ENCODE measurements at places on chromosomes 13 and 19.

DNA sequence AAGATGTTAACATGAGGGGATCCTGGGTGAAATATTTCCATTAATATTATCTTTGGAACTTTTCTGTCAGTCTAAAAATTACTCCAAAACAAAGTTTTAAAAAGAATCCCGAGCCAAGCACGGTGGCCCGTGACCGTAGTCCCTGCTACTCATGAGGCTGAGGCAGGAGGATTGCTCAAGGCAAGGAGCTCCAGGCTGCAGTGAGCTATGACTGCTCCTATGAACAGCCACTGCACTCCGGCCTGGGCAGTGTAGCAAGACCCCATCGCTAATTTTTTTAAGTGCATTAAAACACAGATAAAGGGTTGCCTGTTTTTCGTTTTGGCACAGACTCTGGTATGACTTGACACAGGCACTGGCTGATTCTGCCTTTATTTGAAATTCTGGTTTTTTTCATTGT lies 6.9 kb downstream of the GP6 start:
- no peaks in the 10 kb centered on the region for H3K4me1 ChIP-seq
- no peak overlapping the region for H3K27ac ChIP-seq
- no peaks in the 10 kb centered on the region for H3K27me3 ChIP-seq
- H3K4me3 ChIP-seq = no peak overlapping the region

GRCh38 chr19:2631213-2631821 lies 71.2 kb downstream of the GNG7 start:
- H3K27me3 ChIP-seq = no peaks in the 10 kb centered on the region
- H3K36me3 ChIP-seq = peaks cover 6% of the 10 kb centered on the region
- no peak overlapping the region for H3K4me3 ChIP-seq
- DNase-seq = no peak
- H3K27ac ChIP-seq = no peak overlapping the region

DNA sequence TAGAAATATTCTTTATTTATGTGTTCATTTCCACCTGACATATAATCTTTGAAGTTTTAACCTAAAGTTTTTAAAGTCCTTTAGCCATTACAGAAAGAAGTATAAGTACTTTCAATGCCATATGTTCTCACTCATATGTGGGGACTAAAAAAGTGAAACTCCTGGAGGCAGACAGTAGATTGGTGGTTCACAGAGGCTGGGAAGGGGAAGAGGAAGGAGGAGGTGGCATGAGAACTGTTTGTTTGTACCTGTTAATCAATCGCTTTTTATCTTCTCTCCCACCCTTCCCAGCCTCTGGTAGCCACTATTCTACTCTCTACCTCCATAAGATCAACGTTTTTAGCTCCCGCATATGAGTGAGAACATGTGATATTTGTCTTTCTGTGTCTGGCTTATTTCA lies 131.1 kb downstream of the MYO16 start:
- no peak overlapping the region for H3K27ac ChIP-seq
- H3K4me3 ChIP-seq = no peak overlapping the region
- H3K27me3 ChIP-seq = no peaks in the 10 kb centered on the region
- no peaks in the 10 kb centered on the region for H3K36me3 ChIP-seq
- no peak for DNase-seq

DNA sequence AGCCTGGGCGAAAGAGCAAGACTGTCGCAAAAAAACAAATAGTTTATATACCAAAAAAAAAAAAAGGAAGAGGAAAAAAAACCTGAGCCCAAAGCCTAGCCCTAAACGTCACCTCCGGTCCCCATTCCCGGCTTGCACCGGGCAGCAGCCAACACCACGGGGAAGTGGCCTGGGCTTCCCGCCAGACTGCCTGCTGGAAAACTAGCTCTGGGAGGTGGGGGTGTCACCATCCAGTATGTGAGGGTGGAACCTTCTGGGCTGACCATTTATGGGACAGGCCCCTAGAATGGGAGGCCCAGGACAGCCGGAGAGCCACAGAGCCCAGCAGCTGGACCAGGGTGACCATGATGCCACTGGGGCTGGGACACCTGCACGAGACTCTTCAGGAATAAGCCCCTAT lies 37.3 kb downstream of the IL12RB1 start:
- no peak for DNase-seq
- H3K27ac ChIP-seq = no peak overlapping the region
- H3K27me3 ChIP-seq = peaks cover 24% of the 10 kb centered on the region
- H3K4me1 ChIP-seq = peaks cover 6% of the 10 kb centered on the region
- H3K4me3 ChIP-seq = no peak overlapping the region
- H3K36me3 ChIP-seq = no peaks in the 10 kb centered on the region

GRCh38 chr19:41711376-41712261 lies 3.2 kb downstream of the CEACAM5 start:
- H3K36me3 ChIP-seq = no peaks in the 10 kb centered on the region
- peaks cover 18% of the 10 kb centered on the region for H3K27me3 ChIP-seq
- H3K4me3 ChIP-seq = no peak overlapping the region
- H3K27ac ChIP-seq = no peak overlapping the region

- H3K36me3 ChIP-seq = no peaks in the 10 kb centered on the region
- no peak overlapping the region for H3K4me3 ChIP-seq
- DNase-seq = no peak
- no peak overlapping the region for H3K27ac ChIP-seq
Observed at GRCh38 chr13:35598233-35598632, 121.7 kb upstream of the MAB21L1 start.

GRCh38 chr13:41864658-41865057 lies 96.3 kb downstream of the VWA8 start:
- H3K4me1 ChIP-seq = no peaks in the 10 kb centered on the region
- H3K36me3 ChIP-seq = peaks cover 3% of the 10 kb centered on the region
- no peak for DNase-seq
- no peak overlapping the region for H3K27ac ChIP-seq
- H3K4me3 ChIP-seq = no peak overlapping the region

- no peak overlapping the region for H3K4me3 ChIP-seq
- peaks cover 14% of the 10 kb centered on the region for H3K4me1 ChIP-seq
- no peaks in the 10 kb centered on the region for H3K27me3 ChIP-seq
- no peak for DNase-seq
Observed at GRCh38 chr19:13770013-13770635, 4.1 kb upstream of the C19orf53 start.

GRCh38 chr19:31498781-31499180 lies 149.5 kb upstream of the TSHZ3 start:
- no peak overlapping the region for H3K4me3 ChIP-seq
- no peaks in the 10 kb centered on the region for H3K36me3 ChIP-seq
- no peak for DNase-seq
- H3K27ac ChIP-seq = no peak overlapping the region
- no peaks in the 10 kb centered on the region for H3K27me3 ChIP-seq

- peaks cover 85% of the 10 kb centered on the region for H3K36me3 ChIP-seq
- H3K27me3 ChIP-seq = no peaks in the 10 kb centered on the region
- H3K4me1 ChIP-seq = peaks cover 13% of the 10 kb centered on the region
- DNase-seq = no peak
Observed at GRCh38 chr13:113998781-113999617, 25.1 kb upstream of the C13orf46 start.

DNA sequence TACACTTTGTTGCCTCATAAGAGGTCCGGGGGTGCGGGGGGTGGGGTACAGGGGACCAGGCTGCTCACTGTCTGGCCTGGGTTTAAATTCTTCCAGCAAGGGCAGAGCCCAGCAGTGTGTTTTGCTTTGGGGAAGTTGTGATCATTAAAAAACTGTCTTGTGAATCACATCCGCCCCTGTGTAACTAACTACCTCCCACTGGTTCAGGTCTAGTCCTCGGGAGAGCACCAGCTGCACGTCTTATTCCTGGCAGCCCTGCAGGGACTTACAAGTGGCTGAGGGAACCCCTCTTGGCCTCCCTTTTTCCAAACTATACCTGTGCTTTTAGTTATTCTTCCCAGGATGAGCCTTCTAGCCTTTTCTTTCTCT lies 127.5 kb downstream of the SIPA1L3 start:
- peaks cover 6% of the 10 kb centered on the region for H3K36me3 ChIP-seq
- H3K27ac ChIP-seq = no peak overlapping the region
- no peak overlapping the region for H3K4me3 ChIP-seq
- peaks cover 34% of the 10 kb centered on the region for H3K4me1 ChIP-seq

DNA sequence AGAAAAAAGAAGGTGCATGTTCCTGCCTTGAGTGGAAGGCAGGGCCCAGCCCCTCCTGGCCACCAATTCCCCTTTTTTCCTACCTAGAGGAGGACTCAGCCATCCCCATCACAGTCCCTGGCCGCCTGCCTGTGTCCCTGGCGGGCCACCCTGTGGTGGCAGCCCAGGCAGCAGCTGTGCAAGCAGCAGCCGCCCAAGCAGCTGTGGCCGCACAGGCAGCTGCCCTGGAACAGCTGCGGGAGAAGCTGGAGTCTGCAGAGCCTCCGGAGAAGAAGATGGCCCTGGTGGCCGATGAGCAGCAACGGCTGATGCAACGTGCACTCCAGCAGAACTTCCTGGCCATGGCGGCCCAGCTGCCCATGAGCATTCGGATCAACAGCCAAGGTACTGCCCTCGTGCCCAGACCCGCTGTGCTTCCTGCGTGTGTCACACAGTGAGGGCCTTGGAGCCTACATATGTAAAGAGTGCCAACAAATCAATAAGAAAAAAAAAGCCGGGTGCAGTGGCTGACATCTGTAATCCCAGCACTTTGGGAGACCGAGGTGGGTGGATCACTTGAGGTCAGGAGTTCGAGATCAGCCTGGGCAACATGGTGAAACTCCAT lies 17.6 kb upstream of the WDR18 start:
- no peak overlapping the region for H3K27ac ChIP-seq
- H3K4me3 ChIP-seq = no peak overlapping the region
- no peaks in the 10 kb centered on the region for H3K27me3 ChIP-seq
- DNase-seq = no peak
- no peaks in the 10 kb centered on the region for H3K4me1 ChIP-seq
- peaks cover 79% of the 10 kb centered on the region for H3K36me3 ChIP-seq

GRCh38 chr13:30373727-30374126 lies 48.6 kb upstream of the UBE2L5 start:
- H3K36me3 ChIP-seq = no peaks in the 10 kb centered on the region
- DNase-seq = no peak
- no peaks in the 10 kb centered on the region for H3K4me1 ChIP-seq
- H3K4me3 ChIP-seq = no peak overlapping the region
- no peaks in the 10 kb centered on the region for H3K27me3 ChIP-seq

DNA sequence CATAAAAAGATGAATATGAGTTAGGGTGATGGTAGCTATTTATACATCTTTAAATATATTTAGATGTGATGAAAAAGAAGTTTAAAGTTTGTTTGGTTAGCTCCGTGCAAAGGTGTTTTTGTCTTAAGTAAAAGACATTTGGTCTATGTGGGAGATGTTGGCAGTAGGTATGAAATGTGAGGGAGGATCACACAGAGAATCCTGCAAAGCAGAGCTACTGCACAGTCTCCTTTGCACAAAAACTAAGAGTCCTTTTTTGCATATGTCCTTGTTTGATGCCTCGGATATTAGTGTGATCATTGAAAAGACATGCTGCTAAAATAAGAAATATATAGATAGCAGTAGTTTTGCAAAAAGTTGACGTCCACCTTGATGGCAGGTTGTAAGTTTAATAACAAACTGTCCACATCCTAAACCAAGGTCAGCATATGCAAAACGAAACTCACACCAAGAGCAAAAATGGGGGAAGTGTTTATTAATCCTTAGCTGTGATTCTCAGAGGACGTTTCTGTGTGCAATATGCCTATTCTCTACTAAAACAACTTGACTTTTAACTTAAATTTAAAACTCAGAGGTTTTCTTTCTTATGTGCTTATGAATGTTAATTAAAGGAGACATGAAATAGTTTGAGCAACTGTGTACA lies 870.1 kb downstream of the PCDH9 start:
- no peak overlapping the region for H3K4me3 ChIP-seq
- H3K27me3 ChIP-seq = no peaks in the 10 kb centered on the region
- H3K27ac ChIP-seq = no peak overlapping the region
- DNase-seq = no peak
- H3K36me3 ChIP-seq = no peaks in the 10 kb centered on the region

GRCh38 chr19:33163481-33163880 lies 30.6 kb upstream of the LRP3 start:
- no peaks in the 10 kb centered on the region for H3K36me3 ChIP-seq
- H3K4me1 ChIP-seq = no peaks in the 10 kb centered on the region
- no peak overlapping the region for H3K27ac ChIP-seq
- no peaks in the 10 kb centered on the region for H3K27me3 ChIP-seq
- DNase-seq = no peak

- no peak for DNase-seq
- no peaks in the 10 kb centered on the region for H3K36me3 ChIP-seq
- no peaks in the 10 kb centered on the region for H3K4me1 ChIP-seq
- H3K27ac ChIP-seq = no peak overlapping the region
- no peak overlapping the region for H3K4me3 ChIP-seq
Observed at GRCh38 chr19:44315883-44316282, 11.1 kb upstream of the ZNF235 start.

Data from spinal cord (tissue), 10 donors.